ENCODE measurements at places on chromosomes 6 and 20.

GRCh38 chr6:127397729-127398630 is 54.6 kb upstream of the ECHDC1 start:
- DNase-seq, result no peak
- no peaks in the 10 kb centered on the region for H3K27me3 ChIP-seq
- no peak overlapping the region for H3K27ac ChIP-seq
- H3K36me3 ChIP-seq, result no peaks in the 10 kb centered on the region
- H3K4me3 ChIP-seq, result no peak overlapping the region

GRCh38 chr6:91081452-91082067 is 494.7 kb upstream of the MAP3K7 start:
- no peak overlapping the region for H3K27ac ChIP-seq
- no peaks in the 10 kb centered on the region for H3K36me3 ChIP-seq
- no peak overlapping the region for H3K4me3 ChIP-seq

DNA sequence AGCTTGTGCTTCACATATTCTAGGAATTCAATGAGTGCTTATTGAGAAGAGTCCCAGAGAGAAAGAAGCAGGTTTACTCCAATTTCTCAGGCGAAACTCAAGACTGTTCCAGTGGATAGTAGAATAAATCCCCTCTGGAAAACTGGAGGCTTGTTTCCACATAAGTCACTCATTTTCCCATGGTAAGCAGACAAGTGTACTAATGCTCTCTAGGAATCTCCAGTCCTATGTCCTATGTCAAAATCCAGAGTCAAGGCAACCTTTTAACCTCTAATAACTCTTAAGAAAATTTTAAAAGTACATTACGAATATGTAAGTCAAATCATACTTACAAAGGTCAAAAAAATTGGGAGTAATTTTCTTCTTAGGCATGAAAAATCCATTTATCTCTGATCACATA is 35.2 kb downstream of the SMLR1 start:
- no peaks in the 10 kb centered on the region for H3K36me3 ChIP-seq
- no peaks in the 10 kb centered on the region for H3K4me1 ChIP-seq
- no peak for DNase-seq

DNA sequence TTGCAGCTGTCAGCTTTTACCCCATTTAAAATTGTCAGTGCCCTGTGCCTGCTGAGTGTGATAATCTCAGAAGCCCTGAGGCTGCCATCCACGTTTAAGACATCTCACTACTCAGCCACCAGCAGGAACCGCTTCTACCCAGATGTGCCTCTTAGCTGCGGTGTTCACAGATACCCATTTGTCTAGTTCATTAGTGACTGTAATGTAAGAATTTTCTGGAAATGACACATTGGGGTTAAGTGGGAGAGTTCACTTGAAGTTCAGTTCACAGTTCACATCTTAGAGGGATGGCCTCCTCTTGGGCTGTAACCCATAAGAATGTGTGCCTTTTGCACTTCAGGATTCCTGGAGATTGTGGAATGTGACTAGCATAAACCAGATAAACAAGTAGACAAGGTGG is 477.7 kb downstream of the BTBD3 start:
- DNase-seq, result no peak
- H3K4me1 ChIP-seq, result no peaks in the 10 kb centered on the region
- no peaks in the 10 kb centered on the region for H3K36me3 ChIP-seq
- H3K4me3 ChIP-seq, result no peak overlapping the region
- no peak overlapping the region for H3K27ac ChIP-seq

GRCh38 chr6:43284991-43285781 is 12.9 kb upstream of the SLC22A7 start:
- H3K27ac ChIP-seq, result no peak overlapping the region
- no peak for DNase-seq
- no peaks in the 10 kb centered on the region for H3K36me3 ChIP-seq
- H3K4me3 ChIP-seq, result no peak overlapping the region
- peaks cover 5% of the 10 kb centered on the region for H3K4me1 ChIP-seq

- H3K4me1 ChIP-seq, result no peaks in the 10 kb centered on the region
- DNase-seq, result no peak
- H3K36me3 ChIP-seq, result no peaks in the 10 kb centered on the region
- H3K4me3 ChIP-seq, result no peak overlapping the region
- H3K27ac ChIP-seq, result no peak overlapping the region
Measured at GRCh38 chr6:128057946-128058345, 157.1 kb upstream of the THEMIS start.

- no peak overlapping the region for H3K4me3 ChIP-seq
- H3K36me3 ChIP-seq, result no peaks in the 10 kb centered on the region
- H3K4me1 ChIP-seq, result no peaks in the 10 kb centered on the region
- H3K27ac ChIP-seq, result no peak overlapping the region
Measured at GRCh38 chr6:120894077-120894476, 440.2 kb downstream of the TBC1D32 start.

DNA sequence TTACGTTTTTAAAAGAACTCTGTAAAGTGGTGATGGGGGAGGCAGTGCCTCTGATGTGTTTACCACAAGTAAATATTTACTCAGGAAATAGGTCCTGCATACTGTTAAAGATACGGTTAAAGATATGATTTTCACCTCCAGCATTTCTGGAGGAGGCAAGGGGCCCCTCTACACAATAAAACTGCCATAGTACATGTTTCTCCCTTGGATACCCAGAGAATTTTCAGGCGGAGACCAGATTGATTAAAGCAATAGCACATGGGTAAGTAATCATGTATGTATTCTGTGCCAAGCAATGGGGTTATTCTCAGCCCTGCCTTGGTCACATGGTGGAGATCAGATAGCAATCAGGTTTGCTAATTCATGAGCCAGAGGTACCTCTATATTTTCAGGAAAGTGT is 9.6 kb downstream of the RIPOR2 start:
- DNase-seq, result no peak
- peaks cover 83% of the 10 kb centered on the region for H3K4me1 ChIP-seq
- H3K4me3 ChIP-seq, result peak overlapping the region; percentile 63

- no peak for DNase-seq
- H3K4me1 ChIP-seq, result no peaks in the 10 kb centered on the region
- H3K27ac ChIP-seq, result no peak overlapping the region
- H3K36me3 ChIP-seq, result no peaks in the 10 kb centered on the region
Measured at GRCh38 chr6:100999034-100999597, 118.0 kb upstream of the ASCC3 start.

DNA sequence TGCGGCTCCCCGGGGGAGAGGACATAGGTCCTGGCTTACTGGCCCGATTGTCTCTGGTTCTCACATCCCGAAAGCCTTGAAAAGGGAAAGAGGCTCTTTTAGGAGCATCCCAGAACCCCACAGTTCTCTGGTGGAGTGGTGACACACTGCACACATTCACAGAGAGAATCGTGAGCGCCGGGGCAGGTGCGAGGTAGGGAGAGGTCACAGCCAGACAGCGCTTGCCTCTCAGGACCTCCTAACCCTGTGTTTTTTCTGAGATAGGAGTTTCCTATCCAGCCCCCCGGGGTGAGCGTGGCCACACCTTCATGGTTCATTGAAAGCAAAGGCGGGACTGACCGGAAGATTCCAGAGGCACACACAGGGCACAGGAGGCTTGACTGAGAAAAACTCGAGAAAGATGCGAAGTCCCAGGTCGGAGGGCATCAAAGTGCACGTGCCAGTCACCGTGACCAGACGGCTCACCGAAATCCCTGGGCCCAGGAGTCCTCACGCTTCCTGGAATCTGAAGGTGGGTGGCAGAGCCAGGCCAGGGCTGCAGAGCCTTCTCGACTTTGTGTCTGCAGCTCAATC is 46.5 kb upstream of the FRMD1 start:
- H3K27me3 ChIP-seq, result peaks cover 4% of the 10 kb centered on the region
- H3K4me1 ChIP-seq, result no peaks in the 10 kb centered on the region
- H3K27ac ChIP-seq, result no peak overlapping the region
- H3K36me3 ChIP-seq, result no peaks in the 10 kb centered on the region
- no peak for DNase-seq
- no peak overlapping the region for H3K4me3 ChIP-seq

DNA sequence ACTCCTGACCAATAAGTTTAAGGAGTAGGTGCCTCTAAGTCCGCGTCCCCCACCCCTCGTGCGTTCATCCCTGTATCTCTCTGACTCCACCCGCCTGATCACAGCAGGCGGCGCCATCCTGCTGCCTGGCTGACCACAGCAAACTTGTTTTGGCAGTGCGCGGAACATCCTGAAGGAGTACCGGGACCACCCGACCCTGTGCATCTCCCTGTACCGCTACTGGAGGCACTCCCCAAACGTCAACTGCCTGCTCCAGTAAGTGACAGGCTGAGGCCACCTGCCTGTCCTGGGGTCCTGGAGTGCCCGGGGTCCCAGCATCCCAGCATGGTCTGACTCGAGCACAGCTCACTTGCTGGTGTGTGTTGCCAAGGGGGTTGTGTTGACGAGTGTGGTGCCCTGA is 19.0 kb downstream of the PNLDC1 start:
- H3K27me3 ChIP-seq, result peaks cover 11% of the 10 kb centered on the region
- H3K27ac ChIP-seq, result peak overlapping the region; percentile 92
- DNase-seq, result no peak
- no peak overlapping the region for H3K4me3 ChIP-seq
- H3K4me1 ChIP-seq, result peaks cover 18% of the 10 kb centered on the region

GRCh38 chr6:131741688-131742393 is 31.0 kb upstream of the CTAGE9 start:
- H3K27ac ChIP-seq, result no peak overlapping the region
- no peak overlapping the region for H3K4me3 ChIP-seq
- peaks cover 1% of the 10 kb centered on the region for H3K27me3 ChIP-seq

GRCh38 chr6:72619883-72620696 is 1.8 kb upstream of the KCNQ5 start:
- peak; percentile 71 for DNase-seq
- peaks cover 57% of the 10 kb centered on the region for H3K4me1 ChIP-seq
- H3K4me3 ChIP-seq, result peak overlapping the region; percentile 94
- H3K27ac ChIP-seq, result peak overlapping the region; percentile 97
- peaks cover 2% of the 10 kb centered on the region for H3K36me3 ChIP-seq

DNA sequence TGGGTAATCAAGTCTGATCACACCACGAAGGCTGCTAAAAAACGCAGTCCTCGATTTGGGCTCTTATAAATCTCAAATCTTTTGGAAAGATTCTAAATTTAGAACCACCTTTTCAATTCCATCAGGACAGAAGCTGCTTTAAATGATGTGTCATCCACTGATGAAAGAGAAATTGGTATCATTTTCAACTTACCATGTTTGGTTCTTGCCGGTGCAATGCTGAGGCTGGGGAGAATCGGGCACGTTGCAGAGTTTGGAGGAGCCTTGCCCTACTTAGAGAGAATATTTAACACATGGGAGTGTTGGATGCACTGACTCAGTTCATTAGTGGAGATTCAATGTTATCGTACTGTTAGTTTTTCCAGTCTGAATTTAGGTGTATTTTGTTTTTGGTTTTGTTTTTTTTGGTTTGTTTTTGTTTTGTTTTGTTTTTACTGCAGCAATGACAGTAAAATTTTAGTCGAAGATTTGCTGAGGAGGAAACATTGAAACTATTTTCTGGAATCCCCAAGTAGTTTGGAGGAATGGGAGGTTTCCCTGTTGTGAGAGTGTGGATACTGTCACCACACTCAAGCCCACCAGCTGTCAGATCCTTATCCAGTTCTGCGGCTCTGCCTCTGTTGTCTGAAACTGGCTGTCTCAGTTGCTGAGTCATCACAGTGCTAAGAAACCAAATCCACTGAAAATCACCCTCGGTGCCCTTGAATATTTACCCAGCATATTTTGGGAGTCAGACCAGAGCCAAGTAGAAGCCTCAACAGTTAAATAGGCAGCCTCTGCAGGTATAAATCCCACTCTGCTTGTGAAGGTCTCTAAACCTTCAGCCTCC is 497.0 kb downstream of the BTBD3 start:
- H3K27me3 ChIP-seq, result no peaks in the 10 kb centered on the region
- no peak overlapping the region for H3K27ac ChIP-seq
- no peak overlapping the region for H3K4me3 ChIP-seq
- no peaks in the 10 kb centered on the region for H3K4me1 ChIP-seq
- no peaks in the 10 kb centered on the region for H3K36me3 ChIP-seq

- no peak overlapping the region for H3K27ac ChIP-seq
- no peak overlapping the region for H3K4me3 ChIP-seq
- no peaks in the 10 kb centered on the region for H3K4me1 ChIP-seq
- no peaks in the 10 kb centered on the region for H3K36me3 ChIP-seq
- H3K27me3 ChIP-seq, result no peaks in the 10 kb centered on the region
Measured at GRCh38 chr6:82080767-82081166, 166.8 kb downstream of the IBTK start.

DNA sequence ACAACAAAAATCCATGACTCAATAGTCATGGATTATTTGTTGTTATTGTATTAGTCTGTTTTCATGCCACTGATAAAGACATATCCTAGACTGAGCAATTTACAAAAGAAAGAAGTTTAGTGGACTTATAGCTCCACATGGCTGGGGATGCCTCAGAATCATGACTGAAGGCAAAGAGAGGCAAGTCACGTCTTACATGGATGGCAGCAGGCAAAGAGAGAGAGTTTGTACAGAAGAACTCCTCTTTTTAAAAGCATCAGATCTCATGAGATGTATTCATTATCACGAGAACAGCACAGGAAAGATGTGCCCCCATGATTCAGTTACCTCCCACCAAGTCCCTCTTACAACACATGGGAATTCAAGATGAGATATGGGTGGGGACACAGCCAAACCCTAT is 144.3 kb upstream of the PLCB4 start:
- H3K4me3 ChIP-seq, result no peak overlapping the region
- no peaks in the 10 kb centered on the region for H3K36me3 ChIP-seq
- H3K27ac ChIP-seq, result no peak overlapping the region
- H3K4me1 ChIP-seq, result no peaks in the 10 kb centered on the region
- no peaks in the 10 kb centered on the region for H3K27me3 ChIP-seq

- no peak overlapping the region for H3K27ac ChIP-seq
- DNase-seq, result no peak
- no peak overlapping the region for H3K4me3 ChIP-seq
- H3K4me1 ChIP-seq, result no peaks in the 10 kb centered on the region
Measured at GRCh38 chr20:41560970-41561369, 57.2 kb downstream of the CHD6 start.

GRCh38 chr6:136726837-136727557 is 65.3 kb downstream of the MAP3K5 start:
- H3K4me3 ChIP-seq, result no peak overlapping the region
- peaks cover 18% of the 10 kb centered on the region for H3K36me3 ChIP-seq
- peaks cover 25% of the 10 kb centered on the region for H3K4me1 ChIP-seq
- no peak for DNase-seq
- no peak overlapping the region for H3K27ac ChIP-seq

DNA sequence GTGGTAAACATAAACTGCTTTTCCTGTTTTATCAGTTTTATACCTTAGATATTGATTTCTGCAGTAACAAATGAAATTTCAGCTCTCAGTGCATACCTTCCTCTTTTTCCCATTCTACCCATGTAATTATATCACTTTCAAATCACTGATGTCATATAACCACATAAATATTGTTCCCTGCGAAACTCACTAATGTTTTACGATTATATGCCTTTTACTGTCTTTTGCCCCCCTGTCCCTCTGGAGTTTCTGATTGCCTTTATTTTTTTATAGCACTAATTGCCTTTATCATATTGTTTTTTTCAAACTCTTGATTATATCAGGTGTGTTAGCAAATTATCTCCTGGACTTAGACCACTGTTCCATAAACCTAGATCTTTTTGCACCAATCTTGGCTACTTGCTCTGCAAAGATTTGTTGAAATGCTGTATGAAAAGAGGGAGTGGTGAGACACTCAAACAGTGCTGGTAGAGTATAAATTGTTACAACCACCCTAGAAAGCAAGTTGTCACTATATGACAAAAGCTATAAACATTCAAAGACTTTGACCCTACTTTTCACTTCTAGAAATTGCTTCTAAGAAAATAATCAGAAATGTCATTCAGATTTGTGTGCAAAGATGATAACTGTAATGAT is 29.6 kb upstream of the EDN1 start:
- DNase-seq, result no peak
- H3K4me3 ChIP-seq, result no peak overlapping the region
- no peaks in the 10 kb centered on the region for H3K36me3 ChIP-seq
- H3K4me1 ChIP-seq, result no peaks in the 10 kb centered on the region
- H3K27me3 ChIP-seq, result peaks cover 8% of the 10 kb centered on the region
